ENCODE measurements at places on chromosomes 6 and 20.

GRCh38 chr6:140871911-140872310 is 1260.8 kb upstream of the GJE1 start:
- DNase-seq, result no peak

GRCh38 chr6:23980965-23981364 is 145.1 kb upstream of the NRSN1 start:
- DNase-seq, result no peak

- peak; percentile 99 for DNase-seq
Observed at GRCh38 chr6:93419304-93420162, at the start of gene EPHA7. Gene EPHA7, minus strand, starts transcription at chr6:93419559. Its CDS starts 218 bp downstream, at chr6:93419341.

- DNase-seq, result no peak
Observed at GRCh38 chr6:112571488-112572270, 224.5 kb downstream of the RFPL4B start.

DNA sequence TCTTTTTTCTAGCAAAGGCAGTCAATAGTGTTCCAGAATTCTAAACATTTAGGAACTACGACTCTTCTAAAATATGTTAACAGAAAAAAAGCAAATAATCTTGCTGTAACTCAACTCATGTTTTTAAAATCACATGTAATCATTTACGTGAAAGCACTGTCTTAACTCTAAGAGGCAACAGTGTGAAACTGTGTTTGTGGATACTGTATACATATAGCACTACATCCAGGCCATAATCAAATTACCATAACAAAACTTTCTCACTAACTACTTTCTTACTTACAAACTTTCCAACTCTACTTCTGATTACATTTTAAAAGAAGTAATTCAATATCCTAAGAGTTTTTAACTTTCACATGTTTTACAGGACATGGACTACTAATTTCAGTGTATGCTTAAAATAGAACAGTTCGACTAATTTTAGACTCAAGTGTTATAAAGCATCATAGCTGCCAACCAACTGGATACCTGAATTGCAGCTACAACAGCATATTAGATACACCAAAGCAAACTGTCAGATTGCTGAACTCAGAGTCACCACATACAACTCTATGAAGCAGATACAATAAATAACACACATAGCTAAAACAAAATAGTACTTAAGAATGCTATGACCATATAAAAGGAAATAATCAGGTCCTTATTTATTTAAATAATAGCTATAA is 121.6 kb upstream of the BEND6 start:
- no peak for DNase-seq

DNA sequence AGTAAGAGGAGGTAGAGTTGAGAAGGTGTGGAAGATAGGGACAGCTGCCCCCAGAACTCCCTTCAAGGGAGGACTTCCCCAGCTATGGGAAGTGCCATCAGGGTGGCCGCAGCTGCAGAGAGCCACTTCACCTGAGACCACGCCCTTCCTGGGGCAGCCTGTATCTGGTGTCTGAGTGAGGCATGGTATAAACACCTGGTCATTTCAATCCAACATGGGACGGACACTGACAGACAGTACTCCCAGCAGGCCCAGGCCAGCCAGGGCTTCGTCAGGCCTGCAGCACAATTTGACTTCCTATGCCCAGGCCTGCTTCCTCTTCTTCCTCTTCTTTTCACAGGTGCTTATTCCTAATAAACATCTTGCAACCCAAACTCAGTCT is 4.5 kb downstream of the SOX12 start:
- no peak for DNase-seq

- DNase-seq, result no peak
Observed at GRCh38 chr6:137777687-137778075, 89.4 kb upstream of the TNFAIP3 start.

DNA sequence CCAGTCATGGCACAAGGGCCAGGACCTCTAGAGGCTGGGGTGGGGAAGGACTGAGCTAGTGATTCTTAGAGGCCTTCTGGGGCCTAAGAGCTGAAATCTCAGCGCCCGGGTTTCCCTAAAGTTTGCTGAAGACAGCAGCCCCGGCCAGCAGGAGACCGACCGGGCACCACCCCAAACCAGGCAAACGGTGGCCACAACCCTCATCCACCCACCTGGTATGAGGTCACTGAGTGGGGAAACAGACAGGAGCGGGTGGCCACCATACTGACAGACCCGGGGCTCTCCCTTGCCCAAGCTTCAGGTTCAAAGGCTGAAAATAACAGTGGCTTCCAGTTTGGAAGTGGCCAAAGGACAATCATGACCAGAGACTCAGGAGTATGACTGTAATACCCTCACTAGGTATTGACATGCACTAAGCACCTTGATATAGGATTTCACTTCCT is 35.0 kb upstream of the ID1 start:
- no peak for DNase-seq

GRCh38 chr6:49548613-49549304 is 1.7 kb upstream of the C6orf141 start:
- no peak for DNase-seq

- DNase-seq, result peak; percentile 29
Observed at GRCh38 chr6:37354526-37355384, 972 bp downstream of the RNF8 start.

GRCh38 chr6:166579237-166579850 is 7.1 kb downstream of the RAMACL start:
- DNase-seq, result peak; percentile 81

DNA sequence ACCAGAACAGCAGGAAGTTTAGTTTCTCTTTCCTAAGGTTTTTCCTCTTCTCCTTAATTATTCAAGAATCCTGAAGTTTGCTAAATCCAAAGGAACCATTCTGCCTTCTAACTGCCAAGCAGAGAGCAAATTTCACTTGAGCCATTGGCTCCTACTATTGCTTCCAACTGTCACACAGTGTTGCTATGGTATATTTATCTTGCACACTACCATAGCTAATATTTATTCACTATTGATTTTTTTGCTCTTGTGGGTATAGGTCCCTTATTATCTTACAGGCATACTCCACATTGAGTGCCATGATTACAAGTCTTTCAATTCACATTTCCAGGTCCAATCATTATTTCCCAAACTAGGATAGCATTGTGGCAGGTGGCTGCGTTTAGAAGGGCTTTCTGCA is 266.7 kb upstream of the FLRT3 start:
- no peak for DNase-seq

GRCh38 chr6:26051665-26052310 is 35.4 kb upstream of the HFE start:
- no peak for DNase-seq
